ENCODE measurements at places on chromosomes 12 and 14. TPM values are rescaled to one million over a fixed set of nuclear protein-coding genes. Genes with fewer than 3 reads are reported as not detected.

GRCh38 chr12:32049956-32050355 is 56.7 kb upstream of the BICD1 start:
- H3K4me3 ChIP-seq = no peak overlapping the region
- H3K4me1 ChIP-seq = no peaks in the 10 kb centered on the region
- no peaks in the 10 kb centered on the region for H3K27me3 ChIP-seq
- DNase-seq = peak; percentile 28

GRCh38 chr12:121534495-121535148 is 46.2 kb downstream of the KDM2B start:
- no peak for DNase-seq
- no peak overlapping the region for H3K27ac ChIP-seq
- peaks cover 37% of the 10 kb centered on the region for H3K4me1 ChIP-seq

DNA sequence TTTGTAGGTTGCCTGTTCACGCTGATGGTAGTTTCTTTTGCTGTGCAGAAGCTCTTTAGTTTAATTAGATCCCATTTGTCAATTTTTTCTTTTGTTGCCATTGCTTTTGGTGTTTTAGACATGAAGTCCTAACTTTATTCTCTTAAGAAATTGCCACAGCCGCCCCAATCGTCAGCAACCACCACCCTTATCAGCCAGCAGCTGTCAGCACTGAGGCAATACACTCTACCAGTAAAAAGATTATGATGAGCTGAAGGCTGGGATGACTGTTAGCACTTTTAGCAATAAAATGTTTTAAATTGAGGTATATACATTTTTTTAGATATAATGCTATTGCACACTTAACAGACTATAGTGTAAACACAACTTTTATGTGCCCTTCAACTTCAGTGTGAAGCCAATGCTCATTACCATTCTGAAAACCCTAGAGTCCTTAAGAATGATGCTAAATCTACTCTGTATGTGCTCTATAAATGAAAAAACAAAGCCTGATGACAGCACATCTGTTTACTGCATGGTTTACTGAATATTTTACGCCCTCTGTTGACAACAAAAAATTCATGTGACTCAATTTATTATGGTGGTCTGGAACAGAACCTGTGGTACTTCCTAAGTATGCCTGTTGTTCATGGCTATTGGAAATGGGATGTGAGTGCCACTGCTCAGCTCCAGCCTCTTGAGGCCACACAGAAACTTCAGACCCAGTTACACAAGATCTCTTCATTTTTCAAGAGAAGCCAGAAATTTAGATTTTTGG is 197.4 kb downstream of the DUSP6 start:
- H3K4me3 ChIP-seq = no peak overlapping the region
- no peaks in the 10 kb centered on the region for H3K36me3 ChIP-seq
- H3K4me1 ChIP-seq = peaks cover 1% of the 10 kb centered on the region
- no peaks in the 10 kb centered on the region for H3K27me3 ChIP-seq

DNA sequence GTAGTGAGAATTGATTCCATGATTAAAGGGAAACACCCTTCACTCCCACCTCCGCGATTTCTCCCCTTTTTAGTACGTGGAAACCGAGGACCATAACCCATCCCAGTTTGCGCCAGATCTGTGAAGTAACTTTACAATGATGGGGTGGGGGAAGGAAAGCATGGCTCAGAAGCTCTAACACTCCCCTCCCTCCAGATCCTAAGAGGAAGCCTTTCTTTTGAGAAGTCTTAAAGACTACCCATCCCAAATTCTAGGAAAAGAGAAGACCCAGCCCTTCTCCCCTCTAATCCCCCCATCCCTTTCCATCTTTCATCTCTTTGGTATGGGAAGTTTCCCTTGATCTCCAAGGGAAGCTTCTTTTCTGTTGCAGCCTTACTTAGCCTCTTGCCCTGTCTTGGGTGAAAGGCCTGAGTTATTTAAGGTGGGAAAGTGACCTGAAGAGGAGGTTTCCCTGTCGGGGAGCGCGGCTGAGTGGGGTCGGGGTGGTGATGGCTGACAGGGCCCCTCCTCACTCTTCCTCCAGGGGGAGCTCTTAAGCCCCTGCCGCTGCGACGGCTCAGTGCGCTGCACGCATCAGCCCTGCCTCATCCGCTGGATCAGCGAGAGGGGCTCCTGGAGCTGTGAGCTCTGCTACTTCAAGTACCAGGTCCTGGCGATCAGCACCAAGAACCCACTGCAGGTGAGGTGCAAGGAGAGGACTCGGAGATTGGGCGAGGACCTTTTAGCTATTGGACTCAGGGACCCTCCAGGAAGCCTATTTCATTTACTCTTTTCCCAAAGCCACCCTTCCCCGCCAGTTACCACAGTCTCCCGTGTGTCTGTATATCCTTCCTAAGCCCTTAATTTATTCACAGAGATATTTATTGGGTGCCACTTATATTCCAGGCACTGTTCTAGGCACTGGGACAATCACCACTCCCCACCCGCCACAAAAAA is 1.8 kb downstream of the MARCHF9 start:
- peaks cover 4% of the 10 kb centered on the region for H3K4me1 ChIP-seq
- no peak overlapping the region for H3K27ac ChIP-seq
- H3K4me3 ChIP-seq = no peak overlapping the region
- peaks cover 15% of the 10 kb centered on the region for H3K27me3 ChIP-seq
- no peaks in the 10 kb centered on the region for H3K36me3 ChIP-seq
- no peak for DNase-seq

- H3K27ac ChIP-seq = no peak overlapping the region
- no peaks in the 10 kb centered on the region for H3K27me3 ChIP-seq
- H3K36me3 ChIP-seq = no peaks in the 10 kb centered on the region
- no peak for DNase-seq
Measured at GRCh38 chr14:101495827-101496775, 65.2 kb upstream of the DIO3 start.

DNA sequence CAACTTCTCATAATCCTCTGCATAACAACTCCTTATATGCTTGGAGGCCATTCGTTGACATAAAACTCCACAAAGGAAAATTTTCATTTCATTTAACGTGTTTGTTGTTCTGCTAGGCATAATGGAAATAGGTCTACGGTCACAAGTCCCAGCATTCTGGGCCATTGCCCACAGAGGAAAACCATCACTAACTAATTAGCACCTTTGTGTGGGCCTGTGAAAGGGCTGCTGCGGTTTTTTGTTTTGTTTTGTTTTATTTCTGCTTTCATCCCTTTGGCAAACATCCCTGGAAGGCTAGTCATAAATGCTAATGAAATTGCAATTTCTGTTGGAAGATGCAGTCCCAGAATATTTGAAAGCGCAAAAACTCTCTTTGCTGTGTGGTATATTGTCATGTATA is 180.3 kb downstream of the RMST start:
- H3K4me1 ChIP-seq = no peaks in the 10 kb centered on the region
- no peaks in the 10 kb centered on the region for H3K36me3 ChIP-seq
- no peak overlapping the region for H3K4me3 ChIP-seq
- no peaks in the 10 kb centered on the region for H3K27me3 ChIP-seq

DNA sequence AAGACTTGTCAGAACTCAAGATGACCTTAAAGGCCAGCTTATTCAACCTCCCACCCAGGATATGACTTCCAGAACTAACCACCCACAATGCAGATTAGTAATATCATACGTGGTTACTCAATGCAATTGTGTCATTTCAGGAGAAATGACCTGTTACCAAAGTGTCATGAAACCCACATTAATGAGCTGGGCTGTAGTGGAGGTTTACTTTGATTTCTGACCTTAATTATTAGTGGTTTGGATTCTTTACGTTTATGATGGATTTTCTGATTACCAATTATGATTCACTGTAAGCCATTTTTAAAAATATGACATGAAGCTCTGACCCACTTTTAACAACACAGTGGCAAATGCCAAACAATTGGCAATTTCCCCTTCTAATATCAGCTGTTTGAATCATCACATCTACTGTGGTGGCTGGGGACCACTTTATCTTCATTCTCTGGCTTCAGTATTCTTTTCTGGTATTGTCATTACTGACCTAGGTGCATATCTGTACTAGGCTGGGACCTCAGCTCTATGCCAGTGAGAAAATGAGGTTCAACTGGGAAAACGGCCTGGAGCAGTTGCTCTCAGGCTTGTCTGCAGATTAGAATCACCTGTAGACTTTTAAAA is 223.3 kb downstream of the RGS6 start:
- no peaks in the 10 kb centered on the region for H3K27me3 ChIP-seq
- H3K27ac ChIP-seq = no peak overlapping the region
- H3K36me3 ChIP-seq = no peaks in the 10 kb centered on the region
- no peak overlapping the region for H3K4me3 ChIP-seq

GRCh38 chr12:93964936-93965335 is 183.4 kb upstream of the PLXNC1 start:
- H3K36me3 ChIP-seq = no peaks in the 10 kb centered on the region
- no peaks in the 10 kb centered on the region for H3K4me1 ChIP-seq
- H3K27ac ChIP-seq = no peak overlapping the region

The PPP1R12A gene
- total RNA-seq = 139 TPM

The A2ML1 gene
- total RNA-seq = not detected

The MYH6 gene
- total RNA-seq = not detected

The EIF5 gene
- total RNA-seq = 185 TPM
